8988T (cell line): ENCODE measurements at places on chromosomes 12 and 14.

DNA sequence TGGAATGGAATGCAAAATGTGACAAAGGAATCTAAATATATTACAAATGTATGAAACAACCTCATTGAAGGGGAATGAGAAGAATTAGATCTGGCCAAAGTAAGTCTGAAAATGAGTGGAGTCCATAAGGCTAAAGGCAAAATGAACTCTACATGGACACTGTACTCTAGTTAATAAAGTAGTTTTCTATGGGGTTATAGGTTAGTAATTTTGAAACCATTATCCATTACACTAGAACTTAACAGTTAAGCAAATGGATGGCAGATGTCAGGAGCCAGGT lies 222.1 kb downstream of the NUAK1 start:
- no peak for DNase-seq

DNA sequence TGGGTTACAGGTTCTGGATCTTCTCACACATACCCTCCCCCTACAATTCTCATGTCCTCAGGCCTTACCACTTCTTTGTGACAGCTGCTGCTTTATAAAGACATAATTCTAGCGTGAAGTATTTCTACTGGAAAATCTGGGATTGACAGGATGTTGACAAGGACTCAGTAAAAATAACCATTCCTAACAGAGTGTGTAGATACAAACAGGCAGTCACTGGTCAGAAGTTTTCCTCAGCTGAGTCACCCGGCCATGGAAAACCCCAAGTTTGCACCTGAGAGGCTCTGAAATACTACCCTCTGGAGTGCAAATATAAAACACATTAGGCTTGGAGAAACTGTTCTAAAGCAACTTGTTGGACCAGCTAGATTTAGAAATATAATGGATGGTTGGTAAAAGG lies 54.4 kb downstream of the SPPL3 start:
- no peak for DNase-seq

- DNase-seq, result no peak
These were observed 175.8 kb upstream of the ATP2B1 start for GRCh38 chr12:89884416-89884898.

DNA sequence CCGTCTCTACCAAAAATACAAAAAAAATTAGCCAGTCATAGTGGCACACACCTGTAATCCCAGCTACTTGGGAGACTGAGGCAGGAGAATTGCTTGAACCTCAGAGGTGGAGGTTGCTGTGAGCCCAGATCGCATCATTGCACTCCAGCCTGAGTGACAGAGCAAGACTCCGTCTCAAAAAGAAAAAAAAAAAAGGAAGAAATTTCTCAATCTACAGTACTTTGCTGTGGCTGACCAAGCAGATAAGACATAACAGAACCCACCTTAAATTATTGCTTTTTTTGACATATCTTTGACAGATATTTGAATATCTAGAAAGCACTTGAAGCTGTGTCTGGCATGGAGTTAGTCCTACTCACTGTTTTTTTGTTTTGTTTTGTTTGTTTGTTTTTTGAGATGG lies 34.9 kb upstream of the HNF1A start:
- no peak for DNase-seq

GRCh38 chr14:105061428-105062047 lies 3.7 kb downstream of the GPR132 start:
- DNase-seq, result no peak

DNA sequence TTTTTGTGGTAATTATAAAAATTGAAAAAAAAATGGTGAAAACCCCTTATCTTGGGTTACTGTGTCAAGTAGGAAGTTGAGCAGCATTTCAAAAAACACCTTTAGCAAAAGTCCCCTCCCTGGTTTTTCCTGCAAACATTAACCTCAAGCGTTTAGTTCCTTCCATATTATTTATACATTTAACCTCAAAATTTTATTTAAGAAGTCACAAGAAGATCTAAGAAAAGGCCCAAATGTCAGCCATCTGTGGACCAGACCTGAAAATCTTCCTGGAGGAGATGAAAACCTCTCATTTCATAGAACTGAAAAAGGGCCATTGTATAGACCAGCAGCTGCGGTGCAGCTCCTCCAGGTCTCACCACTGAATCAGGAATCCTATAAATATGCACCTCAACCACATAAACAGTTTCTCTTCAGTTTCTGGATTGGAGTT lies 40.4 kb upstream of the BTG1 start:
- DNase-seq, result no peak
